ENCODE measurements at places on chromosomes 13 and 19.

GRCh38 chr19:40717880-40718773, 1.2 kb downstream of the ITPKC start:
- DNase-seq = no peak

- DNase-seq = no peak
Measured at GRCh38 chr19:43320546-43320945, 32.9 kb upstream of the CD177 start.

GRCh38 chr13:51035978-51036377, 75.1 kb downstream of the C13orf42 start:
- DNase-seq = no peak

GRCh38 chr13:112885782-112886268, 83.2 kb upstream of the MCF2L start:
- no peak for DNase-seq

DNA sequence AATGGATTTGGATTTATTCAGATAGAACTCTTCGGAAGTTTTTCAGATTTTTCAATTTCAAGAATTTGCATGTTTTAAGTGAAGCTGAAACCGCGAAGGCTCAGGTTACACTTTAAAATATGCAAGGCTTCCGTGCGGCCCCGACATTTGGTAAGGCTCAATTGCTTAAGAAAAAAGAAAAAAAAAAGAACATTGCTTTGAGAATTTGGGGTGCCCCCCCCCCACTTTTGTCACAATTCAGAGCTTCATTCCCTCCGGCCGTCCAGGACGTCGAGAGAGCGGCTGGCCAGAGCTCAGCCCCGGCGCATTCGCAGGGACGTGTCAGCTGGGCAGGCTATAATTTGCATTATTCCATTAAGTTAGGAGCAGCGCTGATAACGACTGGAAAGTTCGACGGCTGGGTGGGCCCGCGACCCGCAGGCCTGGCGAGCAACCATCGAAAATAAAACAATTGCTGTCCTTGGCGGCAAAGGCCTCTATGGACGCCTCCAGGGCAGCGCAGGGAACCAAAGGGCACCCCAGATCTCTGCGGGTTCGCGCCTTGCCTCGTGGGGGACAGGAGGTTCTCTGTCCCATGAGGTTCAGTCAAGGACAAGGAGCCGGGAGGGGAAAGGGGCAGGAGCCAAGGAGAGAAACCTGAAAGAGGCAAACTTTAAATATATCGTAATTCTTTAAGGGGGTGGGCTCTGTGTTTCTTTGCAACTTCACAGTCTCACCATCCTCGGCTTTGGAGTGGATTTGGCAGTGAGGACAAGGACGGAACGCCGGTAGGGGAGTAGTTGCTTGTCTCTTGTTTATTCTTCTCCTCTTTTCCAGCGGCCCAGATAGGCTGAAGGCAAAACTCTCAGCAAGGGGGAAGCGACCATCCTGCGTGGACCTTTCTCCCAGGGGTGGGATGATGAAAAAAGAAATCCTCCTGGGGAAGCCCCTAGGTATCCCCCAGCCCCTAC, 7.0 kb downstream of the SOX21 start:
- DNase-seq = no peak

DNA sequence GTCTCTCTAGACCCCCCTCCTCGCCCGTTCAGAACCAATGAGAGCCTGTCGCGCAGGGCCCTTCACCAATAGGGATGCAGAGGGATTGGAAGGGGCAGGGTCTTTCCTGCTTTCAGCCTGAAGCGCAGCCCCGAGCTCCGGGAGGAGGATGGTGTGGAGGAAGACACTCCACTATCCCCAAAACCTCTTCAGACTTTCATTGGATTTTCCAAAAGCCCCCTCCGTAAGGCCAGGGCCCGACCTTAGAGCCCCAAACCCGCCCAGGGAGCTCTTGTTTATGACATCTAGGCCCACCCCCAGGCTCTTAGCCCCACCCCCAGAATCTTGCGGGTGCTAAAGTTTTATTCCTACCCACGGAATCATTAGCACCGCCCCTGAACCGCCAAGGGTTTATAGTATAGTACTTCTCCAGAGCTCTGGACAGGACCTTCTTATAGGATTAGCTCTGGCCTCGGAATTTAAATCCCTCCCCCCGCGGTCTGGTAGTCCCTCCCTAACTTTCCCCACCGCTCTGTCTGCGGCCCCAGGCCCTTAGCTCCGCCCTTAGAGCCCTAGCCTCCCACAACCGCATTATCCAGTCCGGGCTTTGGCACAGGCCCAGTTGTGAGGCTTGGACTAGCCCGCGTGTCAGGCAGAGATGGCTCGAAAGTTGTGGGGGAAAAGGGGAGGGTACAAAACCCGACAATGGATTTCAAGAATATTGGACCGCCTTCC, 6.6 kb upstream of the EML2 start:
- DNase-seq = peak; percentile 67

- DNase-seq = no peak
Measured at GRCh38 chr13:73970421-73971055, 163.7 kb downstream of the KLF12 start.

DNA sequence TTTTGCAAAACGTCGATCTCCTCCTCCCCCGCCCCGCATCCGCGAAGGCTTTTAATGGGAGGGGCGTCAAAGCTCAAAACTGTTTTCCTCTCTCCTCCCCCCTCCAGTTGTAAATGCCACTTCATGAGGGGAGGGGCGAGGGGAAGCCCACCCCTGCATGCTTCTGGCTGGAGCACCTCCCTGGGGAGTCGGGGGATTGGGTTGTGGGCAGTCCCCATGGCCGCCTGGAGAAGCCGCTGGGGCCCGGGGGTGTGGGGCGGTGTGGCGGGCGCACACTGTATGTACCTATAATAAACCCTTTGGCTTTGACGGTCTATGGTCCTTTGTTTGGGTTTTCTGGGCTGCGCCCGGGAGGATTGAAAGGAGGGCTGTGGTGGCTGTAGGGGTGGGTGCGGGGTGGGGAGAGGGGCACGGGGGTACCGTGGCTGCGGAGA, 505 bp upstream of the SHKBP1 start:
- no peak for DNase-seq

- no peak for DNase-seq
Measured at GRCh38 chr19:36686365-36687213, 823 bp upstream of the ZNF567 start.

- DNase-seq = no peak
Measured at GRCh38 chr19:51361239-51361638, 4.9 kb downstream of the ETFB start.

DNA sequence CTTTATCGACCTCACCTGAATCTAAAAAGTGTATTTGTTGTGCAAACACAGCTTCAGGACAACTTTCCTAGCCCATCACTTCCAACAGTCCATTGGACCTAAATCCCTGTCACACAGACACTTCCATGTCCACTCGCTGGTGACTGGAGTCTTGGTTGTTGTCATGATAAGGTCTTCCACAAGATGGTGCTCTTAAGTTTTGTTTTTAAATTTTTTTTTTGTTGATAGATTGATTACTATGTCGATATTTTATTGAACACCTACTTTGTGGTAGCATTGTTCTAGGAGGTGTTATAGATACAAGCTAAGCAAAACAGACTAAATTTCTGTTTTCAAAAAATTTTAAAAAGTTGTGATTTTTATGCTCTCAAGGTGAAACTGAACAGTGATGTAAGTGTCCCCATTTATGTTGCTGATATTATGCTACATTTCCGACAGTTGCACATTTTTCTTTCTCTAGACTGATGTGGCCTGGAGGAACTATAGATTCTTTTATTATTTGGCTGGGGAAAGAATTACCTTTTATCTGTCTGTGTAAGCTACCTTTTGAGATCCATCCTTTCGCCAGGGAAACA, 8.1 kb upstream of the ERICH6B start:
- no peak for DNase-seq

DNA sequence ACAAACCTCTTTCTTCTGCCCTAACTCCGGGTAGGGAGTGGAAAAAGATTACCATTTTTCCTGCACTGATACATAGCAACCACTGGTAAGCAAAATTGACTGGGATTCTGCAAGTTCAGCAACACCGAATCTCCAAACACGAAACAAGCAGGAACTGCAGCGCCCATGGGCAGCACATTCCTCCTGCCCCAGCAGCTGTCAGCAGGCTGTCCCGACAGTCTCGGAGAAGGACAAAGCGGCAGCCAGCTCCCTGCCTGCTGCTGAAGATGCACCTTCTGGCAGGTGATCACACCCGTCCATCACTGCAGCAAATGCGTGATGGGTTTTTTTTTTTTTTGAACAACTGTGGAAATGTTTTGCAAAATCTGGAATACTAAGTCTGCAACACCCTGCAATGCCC, 6.7 kb downstream of the TMTC4 start:
- DNase-seq = no peak

GRCh38 chr13:76231522-76232167, 595.5 kb downstream of the LMO7 start:
- DNase-seq = no peak

GRCh38 chr19:16198370-16198651, 600 bp downstream of the AP1M1 start:
- no peak for DNase-seq

DNA sequence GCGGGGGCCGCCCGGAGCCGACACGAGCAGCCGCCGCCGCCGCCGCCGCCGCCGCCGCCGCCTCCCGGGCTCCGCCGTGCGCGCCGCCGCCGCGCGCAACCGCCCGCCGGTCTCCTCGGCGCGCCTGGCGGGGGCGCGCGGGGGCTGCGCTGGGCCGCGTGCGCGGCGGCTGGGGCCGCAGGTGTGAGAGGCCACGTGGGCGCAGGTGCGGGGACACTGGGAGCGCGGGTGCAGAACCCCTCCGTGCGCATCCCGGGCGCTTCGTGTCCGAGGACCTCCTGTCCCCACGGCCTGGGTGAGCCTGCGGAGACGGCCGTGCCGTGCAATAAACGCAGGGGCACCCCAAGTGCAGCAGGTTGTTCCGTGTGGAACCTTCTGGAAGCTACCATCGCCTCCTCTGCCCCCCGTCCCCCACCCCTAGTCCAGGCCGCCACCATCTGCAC, at the start of gene LINGO3:
Gene LINGO3 (minus strand): TSS at position 41 of the 443 bp plus-strand sequence. CDS start 16,378 bp downstream, outside the sequence.
- no peak for DNase-seq

- DNase-seq = no peak
Measured at GRCh38 chr13:44133626-44134025, 240.0 kb upstream of the SERP2 start.

DNA sequence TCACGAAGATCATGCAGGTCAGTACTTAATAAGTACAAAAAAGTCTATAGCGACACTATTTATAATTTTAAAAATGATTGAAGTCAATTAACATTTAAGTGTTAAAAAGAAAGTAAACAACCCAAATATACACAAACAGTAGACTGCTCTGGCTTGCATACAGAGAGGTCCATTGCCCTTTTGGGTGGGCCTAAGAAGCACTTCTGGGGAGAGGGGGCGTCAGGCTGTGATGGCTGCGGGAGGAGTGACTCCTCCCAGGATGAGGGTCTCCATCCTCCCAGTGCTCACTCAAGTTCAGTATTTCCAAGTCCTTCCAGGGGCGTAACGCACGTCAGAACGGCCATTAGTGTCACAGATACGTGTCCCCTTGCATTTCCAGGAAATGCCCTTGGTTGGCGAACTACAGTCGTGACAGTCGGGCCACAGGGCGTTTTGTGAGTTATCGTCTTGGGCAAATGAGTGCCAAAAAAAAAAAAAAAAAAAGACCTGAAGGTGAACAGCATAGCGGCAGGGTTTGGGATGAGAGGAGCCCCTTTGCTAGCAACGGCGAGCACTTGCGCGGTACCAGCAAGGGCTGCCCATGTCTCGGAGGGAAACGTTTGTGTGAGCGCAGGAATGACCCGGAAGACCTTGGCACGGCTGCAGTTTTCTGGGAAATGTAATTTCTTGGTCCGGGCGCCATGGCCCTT, at the start of gene SCGB2B2:
Gene SCGB2B2 (minus strand): TSS at position 463 of the 689 bp plus-strand sequence. CDS start 82,596 bp downstream, outside the sequence.
- no peak for DNase-seq

GRCh38 chr13:30731361-30732045, 3.8 kb upstream of the ALOX5AP start:
- no peak for DNase-seq

GRCh38 chr13:106987427-106987785, 419.5 kb upstream of the ARGLU1 start:
- no peak for DNase-seq

DNA sequence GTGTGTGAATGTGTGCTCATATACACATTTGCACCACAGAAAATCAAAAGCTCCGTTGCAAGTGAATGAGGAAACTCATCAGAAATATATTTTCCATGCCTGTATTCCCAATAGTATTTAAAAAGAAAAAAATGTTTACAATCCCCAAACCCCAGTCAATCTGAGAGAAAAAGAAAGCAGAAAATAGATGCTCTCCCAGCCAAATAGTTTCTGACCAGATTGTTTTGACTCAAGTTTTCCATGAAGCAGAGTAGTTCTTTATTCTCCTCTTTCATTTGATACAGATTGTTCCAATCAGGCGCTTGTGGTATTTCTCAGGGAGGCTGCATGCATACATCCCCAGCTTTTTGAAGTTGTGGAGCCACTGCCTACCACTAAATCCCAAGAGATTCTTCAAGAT, 110.6 kb downstream of the STARD13 start:
- DNase-seq = no peak

DNA sequence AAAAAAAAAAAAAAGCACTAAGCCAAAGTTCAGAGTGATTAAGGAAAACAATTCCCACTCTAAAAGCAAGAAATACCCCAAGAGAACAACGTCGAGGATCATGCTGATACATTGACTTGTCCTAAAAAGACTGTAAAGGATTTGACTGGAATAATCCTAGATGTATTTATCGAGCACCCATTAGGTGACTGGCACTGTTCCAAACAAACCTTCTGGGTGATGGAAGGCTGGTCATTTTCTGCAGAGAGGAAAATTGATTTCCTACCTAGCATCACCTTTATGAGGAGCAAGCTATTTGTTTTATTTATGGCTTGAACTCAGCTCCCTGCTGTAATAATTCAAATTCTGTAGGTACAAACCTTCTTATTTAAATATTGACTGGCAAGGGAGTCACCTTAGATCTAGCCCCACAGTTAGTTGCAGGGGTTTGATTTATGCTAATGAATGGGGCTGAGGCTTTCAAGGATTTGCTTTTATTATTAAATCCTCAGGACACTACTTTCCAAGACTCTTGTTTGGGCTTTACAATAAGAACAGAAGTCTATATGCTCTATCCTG, 471.0 kb downstream of the OLFM4 start:
- no peak for DNase-seq

DNA sequence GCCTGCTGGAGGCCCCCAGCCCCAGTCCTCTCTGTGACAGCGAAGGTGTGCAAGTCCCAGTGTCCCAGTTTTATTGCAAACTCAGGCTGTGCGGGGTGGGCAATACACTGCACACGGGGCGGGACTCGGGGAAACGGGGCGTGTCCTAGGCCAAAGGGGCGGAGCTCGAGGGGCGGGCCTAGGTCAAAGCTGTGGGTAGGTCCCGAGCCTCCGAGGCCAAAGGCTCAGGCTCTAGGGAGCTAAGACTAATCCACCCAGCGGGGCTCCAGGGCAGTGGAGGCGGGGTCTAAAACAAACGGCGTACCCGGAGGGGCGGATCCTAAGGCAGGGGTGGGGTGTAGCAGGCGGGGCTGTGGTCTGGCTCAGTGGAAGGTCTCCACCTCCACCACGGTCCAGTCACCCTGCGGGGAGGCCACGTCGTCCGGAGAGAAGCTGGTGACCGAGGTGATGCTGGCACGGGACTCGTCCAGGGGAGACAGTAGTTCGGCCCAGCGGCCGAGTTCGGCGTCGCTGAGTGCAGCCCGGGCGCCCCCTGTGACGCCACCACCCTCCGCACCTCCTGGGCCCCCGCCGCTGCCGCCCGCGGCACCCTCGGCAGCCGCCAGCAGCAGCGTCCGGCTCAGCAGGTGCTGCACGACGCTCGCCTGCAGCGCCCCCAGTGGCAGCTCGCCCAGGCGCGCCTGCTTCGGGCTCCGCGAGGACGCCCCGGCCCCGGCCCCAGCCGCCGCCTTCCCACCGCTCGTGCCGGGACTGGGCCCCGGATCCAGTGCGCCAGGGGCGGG, 5.3 kb downstream of the PRR36 start:
- peak; percentile 79 for DNase-seq
